ENCODE measurements at places on chromosomes 11 and 22. TPM values are rescaled to one million over a fixed set of nuclear protein-coding genes. Genes with fewer than 3 reads are reported as not detected.

GRCh38 chr11:116396331-116396730 is 376.5 kb downstream of the BUD13 start:
- H3K4me3 ChIP-seq, result no peak overlapping the region
- H3K4me1 ChIP-seq, result no peaks in the 10 kb centered on the region
- DNase-seq, result no peak
- no peaks in the 10 kb centered on the region for H3K27me3 ChIP-seq
- no peaks in the 10 kb centered on the region for H3K36me3 ChIP-seq
- H3K27ac ChIP-seq, result no peak overlapping the region

DNA sequence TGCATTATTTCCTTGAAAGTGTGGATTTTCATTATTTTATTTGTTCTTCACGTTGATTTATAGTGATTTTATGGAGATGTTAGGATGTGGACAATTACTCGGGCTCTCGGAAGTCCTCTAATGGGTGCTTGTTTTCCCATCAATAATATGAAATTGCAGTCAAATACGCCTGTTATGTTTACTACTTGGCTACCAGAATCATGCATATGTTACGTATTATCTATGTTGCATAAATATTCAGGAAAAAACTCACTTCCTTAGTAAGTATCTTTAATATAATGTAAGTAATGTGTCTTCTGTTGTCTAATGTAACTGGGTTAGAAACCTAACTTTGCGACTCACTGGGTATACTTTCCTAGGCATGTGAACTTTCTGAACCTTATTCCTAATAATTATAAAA is 823.4 kb upstream of the CHORDC1 start:
- no peaks in the 10 kb centered on the region for H3K27me3 ChIP-seq
- H3K4me1 ChIP-seq, result no peaks in the 10 kb centered on the region
- no peaks in the 10 kb centered on the region for H3K36me3 ChIP-seq
- no peak overlapping the region for H3K4me3 ChIP-seq

GRCh38 chr11:123057661-123058305 is 4.2 kb downstream of the HSPA8 start:
- H3K27ac ChIP-seq, result peak overlapping the region; percentile 99
- H3K4me3 ChIP-seq, result no peak overlapping the region
- no peak for DNase-seq
- H3K36me3 ChIP-seq, result peaks cover 15% of the 10 kb centered on the region

GRCh38 chr11:126328444-126328843 is 24.6 kb downstream of the DCPS start:
- H3K27ac ChIP-seq, result no peak overlapping the region
- H3K4me1 ChIP-seq, result no peaks in the 10 kb centered on the region
- no peak for DNase-seq
- no peak overlapping the region for H3K4me3 ChIP-seq
- H3K27me3 ChIP-seq, result no peaks in the 10 kb centered on the region
- H3K36me3 ChIP-seq, result peaks cover 40% of the 10 kb centered on the region

GRCh38 chr11:83956119-83956697 is 670.0 kb upstream of the CCDC90B start:
- no peak overlapping the region for H3K27ac ChIP-seq
- no peak for DNase-seq
- no peaks in the 10 kb centered on the region for H3K4me1 ChIP-seq
- H3K27me3 ChIP-seq, result no peaks in the 10 kb centered on the region
- H3K36me3 ChIP-seq, result no peaks in the 10 kb centered on the region

Gene APOA4
- not detected for total RNA-seq
